ENCODE measurements at places on chromosomes 6 and 20.
A peak's percentile ranks its signal among the peaks of the same experiment; 100 is the strongest.

DNA sequence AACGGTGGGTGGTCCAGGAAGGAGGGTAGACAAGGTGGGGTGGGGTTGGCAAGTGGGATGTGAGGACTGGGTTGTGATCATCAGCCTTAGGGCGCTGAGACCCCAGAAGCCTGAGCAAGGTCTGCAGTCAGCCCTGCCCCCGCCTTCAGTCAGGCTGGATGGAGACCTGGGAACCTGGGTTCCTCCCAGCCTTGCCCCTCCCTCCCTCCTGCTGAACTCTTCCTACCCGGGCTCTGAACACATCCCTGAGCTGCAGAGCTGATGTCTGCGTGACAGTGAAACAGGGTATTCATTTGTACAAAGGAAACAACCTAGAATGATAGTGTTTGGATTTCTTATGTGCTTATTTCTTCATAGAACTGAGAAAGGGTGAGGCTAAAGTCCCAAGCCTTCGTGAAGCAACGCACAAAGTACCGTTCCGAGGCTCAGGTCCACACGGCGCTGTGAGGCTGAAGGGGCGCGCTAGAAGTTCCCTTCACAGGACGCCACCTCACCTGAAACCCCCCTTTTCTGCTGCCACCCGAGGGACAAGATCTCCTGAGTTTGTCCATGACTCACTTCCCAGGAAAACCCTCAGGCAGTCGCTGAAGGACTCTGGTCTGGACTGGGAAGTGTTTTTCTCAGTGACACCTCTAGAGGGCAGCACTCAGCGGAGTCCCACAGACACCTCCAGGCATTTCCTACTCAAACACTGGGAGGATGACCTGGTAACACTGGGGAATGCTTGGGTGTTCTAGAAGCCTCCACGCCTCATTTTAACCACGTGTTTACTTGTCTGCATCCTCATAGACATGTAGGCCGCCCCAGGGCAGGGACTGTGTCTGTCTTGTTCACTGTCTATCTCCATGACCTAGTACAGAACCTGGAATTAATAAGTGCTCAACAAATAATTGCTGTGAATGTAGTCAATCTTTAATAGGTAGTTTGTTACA is 1.2 kb downstream of the GSTA5 start:
- peak; percentile 76 for DNase-seq

- DNase-seq, result no peak
Measured at GRCh38 chr6:53811082-53811481, 16.3 kb downstream of the LRRC1 start.

DNA sequence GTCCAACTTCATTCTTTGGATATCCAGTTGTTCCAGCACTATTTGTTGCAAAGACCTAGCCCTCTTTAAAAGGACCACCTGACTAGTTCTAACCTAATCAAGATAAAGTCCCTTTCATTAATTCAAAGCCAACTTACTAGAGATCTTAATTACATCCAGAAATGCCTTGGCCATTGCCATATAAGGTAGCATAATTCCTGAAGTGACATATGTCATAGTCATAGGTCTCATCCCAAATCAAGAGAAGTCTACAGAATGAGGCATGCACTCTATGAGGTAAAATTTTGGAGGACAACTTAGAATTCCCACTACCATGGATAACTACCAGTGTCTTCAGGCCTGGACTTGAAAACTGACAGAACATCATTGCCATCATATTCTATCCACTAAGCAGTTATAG is 420.4 kb upstream of the ID4 start:
- no peak for DNase-seq

- DNase-seq, result no peak
Measured at GRCh38 chr6:40328986-40329545, 258.1 kb downstream of the LRFN2 start.

DNA sequence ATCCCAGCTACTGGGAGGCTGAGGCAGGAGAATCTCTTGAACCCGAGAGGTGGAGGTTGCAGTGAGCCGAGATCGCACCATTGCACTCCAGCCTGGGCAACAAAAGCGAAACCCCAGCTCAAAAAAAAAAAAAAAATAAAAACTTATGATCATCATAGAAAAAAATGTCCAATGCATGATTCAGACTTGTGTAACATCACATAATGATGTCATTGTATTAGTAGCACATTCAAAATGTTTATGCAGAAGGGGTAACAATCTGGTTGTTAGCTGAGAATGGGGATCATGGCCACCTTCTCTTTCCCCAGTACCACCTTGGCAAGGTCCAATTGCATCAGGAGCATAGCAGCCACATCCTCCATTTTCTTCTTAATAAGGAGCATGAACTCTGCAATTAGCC is 137.6 kb upstream of the MARCKS start:
- DNase-seq, result peak; percentile 18

DNA sequence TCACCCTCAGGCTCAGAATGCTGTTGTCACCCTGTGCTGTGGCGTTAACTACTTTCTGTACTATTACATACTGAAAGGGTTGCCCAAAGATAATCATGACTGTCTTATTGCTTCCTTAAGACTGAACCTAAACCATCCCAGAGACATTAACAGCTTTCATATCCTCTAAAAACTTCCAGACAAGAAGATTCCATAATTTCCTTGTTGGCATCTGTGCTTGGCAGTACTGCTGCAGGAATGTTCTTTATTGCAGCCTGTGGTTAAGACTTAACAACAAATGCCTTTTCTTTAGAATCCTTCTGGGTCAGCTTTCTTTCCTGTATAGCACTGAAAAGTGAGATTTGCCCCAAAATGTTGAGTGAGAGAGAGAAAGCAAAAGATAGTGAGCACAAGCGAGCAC is 109.7 kb downstream of the GJA10 start:
- DNase-seq, result no peak

DNA sequence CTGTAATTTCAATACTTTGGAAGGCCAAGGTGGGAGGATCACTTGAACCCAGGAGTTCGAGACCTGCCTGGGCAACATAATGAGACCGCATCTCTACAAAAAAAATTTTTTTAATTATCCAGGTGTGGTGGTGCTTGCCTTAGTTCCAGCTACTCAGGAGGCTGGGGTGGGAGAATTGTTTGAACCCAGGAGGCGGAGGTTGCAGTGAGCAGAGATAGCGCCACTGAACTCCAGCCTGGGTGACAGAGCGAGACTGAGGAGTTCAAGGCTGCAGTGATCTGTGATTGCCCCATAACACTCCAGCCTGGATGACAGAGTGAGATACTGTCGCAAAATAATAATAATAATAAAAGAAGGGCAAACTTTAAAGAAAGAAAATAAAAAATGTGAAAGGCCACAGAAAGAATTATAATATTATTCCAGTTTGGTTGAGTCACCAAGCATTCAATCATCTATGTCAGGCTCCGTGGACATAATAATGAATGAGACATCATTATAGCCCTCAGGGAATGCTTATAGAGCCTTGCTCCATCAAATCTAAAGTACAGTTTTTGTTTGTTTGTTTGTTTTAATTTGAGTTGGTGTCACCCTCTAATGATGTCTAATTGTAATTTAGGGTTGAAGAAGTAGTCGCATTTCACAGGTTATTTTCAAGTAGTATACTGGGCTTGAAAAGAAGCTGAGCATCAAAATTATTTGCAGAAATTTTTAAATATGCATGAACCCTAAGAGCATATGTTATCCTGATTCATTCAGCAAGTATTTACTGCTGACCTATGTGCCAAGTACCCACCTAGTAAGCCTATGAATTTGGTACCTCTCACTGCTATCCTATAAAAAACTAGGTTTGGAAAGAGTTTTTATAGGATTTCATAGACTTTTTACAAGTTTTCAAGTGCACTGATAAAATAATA is 15.1 kb downstream of the GLYATL3 start:
- DNase-seq, result no peak

GRCh38 chr6:36139991-36140710 is 9.8 kb downstream of the MAPK13 start:
- no peak for DNase-seq

GRCh38 chr6:126076992-126077664 is 90.8 kb downstream of the TRMT11 start:
- no peak for DNase-seq

GRCh38 chr6:31952140-31952805 is 6.4 kb downstream of the CFB start:
- DNase-seq, result peak; percentile 81

DNA sequence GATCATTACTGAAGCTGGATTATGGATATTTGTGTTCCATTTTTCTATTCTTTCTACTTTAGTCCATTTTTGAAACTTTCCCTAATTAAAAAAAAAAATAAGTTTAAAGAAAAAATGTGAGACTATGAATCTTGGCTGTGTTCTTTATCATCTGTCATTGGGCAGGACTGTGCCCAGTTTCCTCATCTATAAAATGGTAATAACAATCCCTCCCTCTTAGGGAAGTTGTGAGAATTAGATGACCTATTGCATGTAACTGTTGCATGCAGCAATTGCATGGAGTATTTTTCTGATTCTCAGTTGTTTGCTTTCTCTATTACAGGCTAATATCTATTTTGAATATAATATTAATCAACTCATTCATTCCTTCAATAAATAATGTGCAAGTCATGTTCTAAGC is 108.2 kb upstream of the LOC128125822 start:
- DNase-seq, result no peak

DNA sequence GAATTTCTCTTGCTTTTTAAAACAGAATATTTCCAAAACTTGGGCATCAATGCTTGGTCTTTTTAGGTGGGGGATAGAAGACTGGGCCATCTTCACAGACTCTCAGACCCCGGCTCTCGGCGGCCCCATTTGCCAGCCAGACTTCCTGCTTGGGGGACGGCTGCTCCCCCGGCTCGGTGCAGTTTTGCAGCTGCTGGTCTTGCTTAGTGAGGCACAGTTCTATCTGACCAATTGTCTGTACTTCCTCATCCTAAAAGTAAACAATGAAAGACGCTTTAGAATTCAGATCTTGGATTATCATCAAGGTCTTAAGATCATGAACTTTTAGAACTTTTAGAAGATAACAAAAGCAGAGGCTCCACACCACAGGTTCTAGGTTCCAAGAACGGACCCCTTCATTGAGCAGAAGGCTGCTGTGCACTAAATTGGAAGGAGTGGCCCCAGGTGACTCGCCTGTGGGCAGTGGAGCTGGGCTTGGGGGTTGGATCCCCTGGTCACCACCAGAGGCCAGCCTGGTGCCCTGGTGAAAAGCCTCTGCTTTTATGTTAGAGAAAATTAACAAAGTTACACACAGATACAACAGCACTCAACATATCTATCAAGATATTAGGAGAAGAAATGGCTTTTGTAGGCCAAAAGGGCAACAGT is 26.7 kb downstream of the RNASET2 start:
- DNase-seq, result no peak

DNA sequence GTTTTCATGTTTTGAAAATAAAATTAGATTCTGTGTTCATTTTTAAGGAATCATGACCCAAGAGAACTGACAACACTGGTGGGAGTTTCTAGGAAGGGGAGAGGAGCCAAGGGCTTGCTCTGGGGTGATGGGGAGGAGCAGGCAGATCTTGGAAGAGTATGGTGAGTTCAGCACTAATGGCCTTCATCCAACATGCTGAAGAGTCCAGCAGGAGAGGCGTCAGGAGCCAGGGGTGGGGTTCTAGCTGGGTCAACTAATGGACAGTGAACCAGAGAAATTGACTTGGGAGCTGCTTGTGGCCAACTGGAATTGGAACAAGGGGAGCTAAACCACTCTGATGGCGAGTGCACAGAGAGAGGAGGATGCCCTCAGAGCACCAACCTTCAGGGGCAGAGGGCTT is 107.1 kb downstream of the MRPL14 start:
- no peak for DNase-seq

GRCh38 chr6:22082218-22082617 is 214.6 kb downstream of the PRL start:
- DNase-seq, result no peak

DNA sequence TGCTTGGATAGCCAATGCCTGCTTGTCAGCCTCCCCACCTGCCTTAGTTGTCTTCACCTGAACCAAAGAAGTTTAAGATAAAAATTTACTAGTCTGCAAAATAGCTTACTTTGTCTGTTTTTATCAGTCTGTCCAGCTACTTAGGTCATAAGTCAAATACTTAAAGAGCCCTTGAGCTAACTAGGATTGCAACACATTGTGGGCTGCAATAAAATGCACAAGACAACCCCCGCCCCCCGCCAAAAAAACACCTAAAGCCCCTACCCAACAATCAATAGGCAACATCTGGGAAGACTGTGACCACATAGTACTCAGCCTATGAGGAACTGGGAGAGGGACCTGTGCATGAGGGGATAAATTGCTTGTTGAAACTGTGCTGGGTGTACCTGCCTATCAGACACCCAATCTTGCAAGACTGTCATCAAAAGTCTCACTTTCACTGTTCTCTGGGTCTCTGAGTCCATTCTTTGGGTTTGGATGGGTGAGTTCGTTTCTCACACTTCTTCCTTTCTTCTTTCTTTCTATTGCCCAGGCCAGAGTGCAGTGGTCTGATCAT is 27.3 kb upstream of the ABCC10 start:
- DNase-seq, result no peak

DNA sequence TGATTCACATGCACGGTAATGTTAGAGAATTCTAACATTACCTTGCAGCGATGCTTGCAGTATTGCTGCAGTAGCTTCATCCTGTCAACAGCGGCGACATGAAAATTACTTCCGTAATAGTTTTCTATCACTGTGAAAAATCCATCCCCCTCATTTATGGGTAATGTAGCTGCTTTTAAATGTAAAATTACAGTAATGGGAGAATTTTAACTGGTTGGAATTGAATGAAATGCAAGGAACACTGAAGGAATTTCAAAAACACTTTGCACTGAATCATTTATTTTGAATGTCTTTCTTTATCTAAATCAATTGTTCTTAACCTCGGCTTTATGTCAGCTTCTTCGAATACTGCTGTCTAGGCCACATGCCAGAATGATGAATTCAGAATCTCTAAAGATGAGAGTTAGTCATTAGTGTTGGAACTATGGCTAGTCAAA is 102.4 kb upstream of the HIVEP1 start:
- DNase-seq, result no peak

DNA sequence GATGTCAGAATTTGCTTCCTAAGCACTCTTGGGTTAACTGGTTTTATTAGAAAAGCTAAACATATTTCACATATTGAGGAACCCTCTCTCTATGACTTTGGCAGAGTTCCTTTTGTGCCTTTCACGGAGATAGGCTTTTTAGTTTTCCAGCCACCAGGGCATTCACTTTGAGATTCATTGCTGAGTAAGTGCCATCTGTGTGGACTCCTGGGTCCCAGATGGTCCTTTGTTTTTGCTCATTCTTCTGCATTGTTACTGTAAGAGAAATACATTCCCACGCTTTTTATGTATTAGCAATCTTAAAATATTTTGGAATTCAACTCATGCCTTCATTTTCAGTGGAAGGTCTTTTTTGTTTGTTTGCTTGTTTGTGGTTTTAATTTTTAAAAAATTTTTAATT is 76.3 kb upstream of the PHACTR2 start:
- DNase-seq, result no peak

DNA sequence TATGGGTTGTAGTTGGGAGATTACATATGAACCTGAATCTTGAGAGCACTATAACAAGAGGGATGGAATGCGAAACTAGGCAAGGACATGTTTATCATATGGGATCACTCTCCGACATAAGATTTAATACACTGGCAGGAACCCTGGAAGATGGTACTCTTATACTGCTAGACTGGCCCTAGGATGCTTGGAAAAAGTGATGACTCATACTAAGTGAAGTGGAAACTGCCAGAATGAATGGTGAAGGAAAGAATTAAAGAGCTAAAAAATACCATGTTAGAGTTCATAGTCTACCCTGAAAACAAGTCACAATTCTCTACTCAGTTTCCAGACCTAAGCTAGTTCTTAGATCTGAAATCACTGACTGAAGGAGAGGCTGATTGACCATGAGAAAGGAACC is 45.5 kb upstream of the THEMIS start:
- DNase-seq, result no peak

GRCh38 chr6:145532361-145532760 is 203.0 kb downstream of the EPM2A start:
- DNase-seq, result no peak
